ENCODE measurements at places on chromosomes 3 and 15. TPM values are rescaled to one million over a fixed set of nuclear protein-coding genes. Genes with fewer than 3 reads are reported as not detected.
A peak's percentile ranks its signal among the peaks of the same experiment; 100 is the strongest.

Gene VILL
- 15.4 TPM for total RNA-seq

Gene GOLGA6A
- total RNA-seq: 0.89 TPM

Gene TM2D3
- 42.6 TPM for total RNA-seq

Gene C2CD4A
- total RNA-seq: not detected

Gene ACTRT3
- total RNA-seq: 1.7 TPM

Gene STAB1
- total RNA-seq: 42.4 TPM

Gene MASP1
- 26.5 TPM for total RNA-seq

DNA sequence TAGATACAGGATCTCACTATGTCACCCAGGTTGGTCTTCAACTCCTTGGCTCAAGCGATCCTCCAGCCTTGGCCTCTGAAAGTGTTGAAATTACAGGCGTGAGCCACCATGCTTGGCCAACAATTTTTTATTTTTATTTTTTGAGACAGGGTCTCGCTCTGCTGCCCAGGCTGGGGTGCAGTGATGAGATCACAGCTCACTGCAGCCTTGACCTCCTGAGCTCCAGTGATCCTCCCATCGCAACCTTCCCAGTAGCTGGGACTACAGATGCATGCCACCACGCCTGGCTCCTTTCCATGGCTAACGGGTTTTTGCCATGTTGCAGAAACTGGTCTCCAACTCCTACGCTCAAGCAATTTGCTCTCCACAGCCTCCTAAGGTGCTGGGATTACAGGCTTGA, 20.2 kb upstream of the PIK3CB start:
- no peak for DNase-seq

DNA sequence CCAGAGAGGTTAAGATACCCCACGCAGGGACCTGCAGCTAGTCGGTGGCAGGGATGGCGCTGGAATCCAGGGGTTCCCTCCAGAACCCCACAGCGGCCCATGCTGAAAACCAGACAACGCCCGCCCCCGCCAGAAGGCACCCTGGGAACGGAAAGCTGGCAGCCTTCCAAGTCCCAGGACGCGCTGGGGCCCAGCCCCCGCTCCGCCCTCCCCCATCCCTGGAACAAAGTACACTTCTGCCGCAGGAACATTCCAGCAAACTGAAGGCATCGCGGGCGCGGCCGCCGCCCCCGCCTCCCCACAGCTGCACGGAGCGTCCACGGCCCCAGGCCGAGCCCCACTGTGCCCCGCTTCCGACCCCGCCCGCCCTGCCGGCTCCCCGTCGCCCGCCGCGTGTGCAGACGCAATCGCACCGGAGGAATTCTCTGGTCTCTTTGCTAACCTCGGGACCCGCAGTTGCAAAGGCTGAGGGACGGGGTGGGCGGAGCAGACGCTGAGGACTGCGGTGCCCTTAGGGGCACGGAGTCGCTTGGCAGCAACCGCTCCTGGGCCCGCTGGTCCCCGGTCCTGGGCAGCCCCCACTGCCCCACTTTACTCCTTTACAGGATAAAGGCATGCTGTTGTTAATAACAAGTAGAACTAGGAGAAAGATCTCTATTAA, 44.8 kb upstream of the RNU6-1 start:
- peak; percentile 77 for DNase-seq

DNA sequence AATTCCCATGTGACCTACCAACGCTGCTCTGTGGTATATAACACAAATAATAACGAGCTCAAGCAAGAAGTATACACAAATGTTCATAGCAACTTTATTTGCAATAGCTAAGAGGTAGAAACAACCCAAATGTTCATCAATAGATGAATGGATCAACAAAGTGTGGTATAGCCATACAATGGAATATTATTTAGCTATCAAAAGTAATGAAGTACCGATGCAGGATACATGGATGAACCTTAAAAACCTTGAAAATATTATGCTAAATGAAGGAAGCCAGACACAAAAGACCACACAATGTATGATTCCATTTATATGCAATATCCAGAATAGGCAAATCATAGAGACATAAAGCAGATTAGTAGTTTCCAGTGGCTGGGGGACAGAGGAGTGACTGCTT, 15.6 kb upstream of the FEM1B start:
- no peak for DNase-seq

DNA sequence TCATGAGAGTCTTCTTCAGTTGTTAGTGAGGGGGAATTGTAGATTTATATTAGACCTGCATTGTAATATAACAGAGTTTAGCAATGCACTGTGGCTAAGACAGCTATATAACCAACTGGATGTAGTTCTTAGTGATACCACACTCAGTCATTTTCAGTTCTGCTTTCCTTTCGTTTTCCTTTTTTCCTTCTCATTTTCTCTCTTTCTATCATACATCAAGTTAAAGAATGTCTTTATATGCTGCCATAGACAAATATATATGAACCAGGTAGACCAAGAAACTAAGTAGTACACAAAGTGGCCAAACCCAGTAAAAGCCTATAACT, 43.7 kb upstream of the CD47 start:
- no peak for DNase-seq

DNA sequence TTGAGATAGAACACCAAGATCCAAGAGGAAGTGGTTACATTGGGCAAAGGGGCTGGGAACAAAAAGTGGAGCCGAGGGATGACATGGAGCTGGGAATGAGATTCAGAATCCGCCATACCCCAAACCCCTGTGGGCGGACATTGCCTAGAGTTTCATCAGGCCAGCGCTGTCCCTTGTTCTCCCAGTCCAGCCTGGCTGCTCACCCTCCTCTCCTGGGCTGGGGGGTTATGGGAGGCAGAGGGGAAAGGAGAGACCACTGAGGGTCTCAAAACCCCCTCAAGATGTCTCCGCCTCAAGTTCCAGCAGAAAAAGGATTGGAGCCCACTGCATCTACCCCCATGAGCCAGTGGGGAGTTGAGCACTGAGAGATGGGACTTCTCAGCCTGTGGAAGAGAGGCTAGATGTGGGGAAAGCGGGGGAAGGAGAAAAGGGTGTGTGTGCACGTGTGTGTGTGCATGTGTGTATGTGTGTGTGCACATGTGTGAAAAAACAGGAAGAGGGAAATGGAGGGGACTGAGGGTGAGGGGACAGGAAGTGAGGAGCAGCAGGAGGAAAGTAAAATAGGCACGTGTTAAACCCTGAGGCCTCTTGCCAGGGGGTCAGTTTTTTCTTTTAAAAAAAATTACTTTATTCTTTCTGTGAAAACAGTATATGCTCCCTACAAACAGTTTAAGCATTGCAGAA, 14.3 kb downstream of the GRM2 start:
- DNase-seq: no peak

- DNase-seq: no peak
Measured at GRCh38 chr3:64900617-64901521, 213.1 kb upstream of the ADAMTS9 start.

GRCh38 chr15:60351066-60351465, 46.7 kb downstream of the ANXA2 start:
- DNase-seq: no peak

DNA sequence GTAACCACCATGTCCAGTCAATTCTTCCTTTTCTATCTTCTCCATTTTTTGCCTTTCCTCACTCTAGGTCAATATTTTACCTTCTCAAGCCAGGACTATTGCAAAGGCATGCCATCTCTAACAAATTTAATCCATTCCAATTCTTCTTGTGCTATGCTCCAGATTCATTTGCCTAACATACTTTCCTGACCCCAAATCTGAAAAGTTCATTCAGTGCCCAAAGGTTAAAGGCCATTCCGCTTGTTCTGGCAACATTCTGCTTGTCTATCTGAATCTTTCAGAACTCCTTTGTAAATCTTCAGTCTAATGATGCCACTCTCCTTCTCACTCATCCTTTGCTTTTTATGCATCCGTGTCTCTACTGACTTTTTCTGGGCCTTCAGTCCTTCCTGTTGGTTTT, 15.6 kb downstream of the THAP10 start:
- DNase-seq: no peak

DNA sequence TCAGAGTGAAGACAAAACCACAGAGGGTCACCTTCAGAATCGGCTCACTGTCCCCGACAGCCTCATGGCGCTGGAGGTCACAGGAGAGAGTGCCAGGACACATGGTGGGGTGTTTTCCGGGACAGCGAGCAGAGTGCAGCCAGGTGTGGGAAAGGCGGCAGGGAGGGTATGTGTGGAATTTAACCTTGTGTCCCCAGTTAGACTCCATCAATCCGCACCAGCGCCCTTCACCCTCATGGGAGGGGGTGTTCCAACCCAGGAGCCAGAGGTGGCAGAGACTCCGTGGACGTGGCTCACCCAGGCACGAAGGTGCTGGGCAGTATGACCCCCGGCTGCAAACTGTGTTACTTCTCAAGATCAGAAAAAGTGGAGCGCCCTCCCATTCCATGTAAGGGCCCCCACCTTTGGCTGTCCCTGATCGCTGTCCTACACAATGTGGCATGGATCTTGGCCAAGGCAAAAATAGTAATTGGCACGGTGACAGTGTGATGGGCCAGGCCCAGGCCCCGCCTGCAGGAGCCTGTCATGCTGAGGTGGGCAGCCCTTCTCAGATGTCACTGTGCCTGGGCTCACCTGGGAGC, 190.3 kb downstream of the XXYLT1 start:
- no peak for DNase-seq

GRCh38 chr3:118400886-118401285, 633.8 kb downstream of the IGSF11 start:
- DNase-seq: no peak

GRCh38 chr3:135231737-135232136, 436.7 kb downstream of the EPHB1 start:
- DNase-seq: no peak

- no peak for DNase-seq
Measured at GRCh38 chr3:5298453-5298852, 110.9 kb downstream of the EDEM1 start.

- DNase-seq: no peak
Measured at GRCh38 chr3:108133048-108133369, 42.2 kb upstream of the CD47 start.

- no peak for DNase-seq
Measured at GRCh38 chr15:78767331-78767951, 43.8 kb downstream of the ADAMTS7 start.

DNA sequence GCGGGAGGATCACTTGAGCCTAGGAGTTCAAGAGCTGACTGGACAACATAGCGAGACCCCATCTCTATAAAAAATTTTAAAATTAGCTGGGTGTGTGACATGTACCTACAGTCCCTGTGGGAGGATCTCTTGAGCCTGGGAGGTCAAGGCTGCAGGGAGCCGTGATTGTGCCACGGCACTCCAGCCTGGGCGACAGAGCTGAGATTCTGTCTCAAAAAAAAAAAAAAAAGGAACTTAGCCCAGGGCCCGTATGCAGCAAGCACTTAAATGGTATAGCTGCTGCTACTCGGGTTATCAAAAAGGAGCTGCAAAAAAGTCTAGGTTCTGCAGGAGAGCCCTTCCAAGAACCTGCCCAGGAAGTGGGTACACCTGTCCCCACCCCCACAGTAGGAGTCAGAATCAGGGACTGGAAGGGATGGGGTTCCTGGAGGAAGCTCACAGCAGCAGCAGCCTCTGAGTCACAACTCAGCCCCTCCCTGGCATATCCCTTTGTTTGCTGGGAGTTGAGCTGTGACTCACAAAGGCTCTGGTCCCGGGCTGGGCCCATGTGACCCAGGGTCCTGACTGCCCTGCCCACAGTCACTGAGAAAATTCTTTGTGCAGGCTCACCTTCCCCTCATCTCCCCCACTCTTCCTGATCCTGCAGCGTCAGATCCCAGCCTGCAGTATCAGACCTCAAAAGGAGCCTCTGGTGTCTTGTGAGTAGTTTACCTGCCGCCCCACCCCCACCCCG, at the start of gene SPATA12:
SPATA12 (plus strand) TSS at position 576 of the 733 bp plus-strand sequence. CDS start 13,031 bp downstream, outside the sequence.
- DNase-seq: no peak

- DNase-seq: no peak
Measured at GRCh38 chr15:73633991-73634495, 854 bp upstream of the NPTN start.

DNA sequence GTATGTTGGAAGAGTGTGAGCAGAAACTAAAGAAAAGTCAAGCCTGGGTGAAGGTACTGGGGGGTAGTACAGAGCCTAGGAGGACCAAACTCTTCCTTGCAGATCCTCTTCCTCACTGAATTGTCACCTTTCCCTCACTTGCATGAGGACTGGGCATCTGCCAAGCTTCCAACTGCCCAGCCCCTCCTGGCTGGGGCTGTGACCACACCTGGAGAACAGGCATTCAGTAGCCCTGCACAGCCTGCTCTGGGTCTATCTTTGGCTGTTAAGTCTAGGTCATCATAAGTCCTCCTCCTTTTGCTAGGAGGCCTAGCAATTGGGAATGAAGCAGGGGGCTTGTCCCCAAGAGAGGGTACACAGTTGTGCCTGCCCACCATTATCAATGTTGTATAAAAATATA, 55.2 kb downstream of the CAPN7 start:
- no peak for DNase-seq

- DNase-seq: peak; percentile 18
Measured at GRCh38 chr15:55589287-55589686, 1.1 kb upstream of the PYGO1 start.

DNA sequence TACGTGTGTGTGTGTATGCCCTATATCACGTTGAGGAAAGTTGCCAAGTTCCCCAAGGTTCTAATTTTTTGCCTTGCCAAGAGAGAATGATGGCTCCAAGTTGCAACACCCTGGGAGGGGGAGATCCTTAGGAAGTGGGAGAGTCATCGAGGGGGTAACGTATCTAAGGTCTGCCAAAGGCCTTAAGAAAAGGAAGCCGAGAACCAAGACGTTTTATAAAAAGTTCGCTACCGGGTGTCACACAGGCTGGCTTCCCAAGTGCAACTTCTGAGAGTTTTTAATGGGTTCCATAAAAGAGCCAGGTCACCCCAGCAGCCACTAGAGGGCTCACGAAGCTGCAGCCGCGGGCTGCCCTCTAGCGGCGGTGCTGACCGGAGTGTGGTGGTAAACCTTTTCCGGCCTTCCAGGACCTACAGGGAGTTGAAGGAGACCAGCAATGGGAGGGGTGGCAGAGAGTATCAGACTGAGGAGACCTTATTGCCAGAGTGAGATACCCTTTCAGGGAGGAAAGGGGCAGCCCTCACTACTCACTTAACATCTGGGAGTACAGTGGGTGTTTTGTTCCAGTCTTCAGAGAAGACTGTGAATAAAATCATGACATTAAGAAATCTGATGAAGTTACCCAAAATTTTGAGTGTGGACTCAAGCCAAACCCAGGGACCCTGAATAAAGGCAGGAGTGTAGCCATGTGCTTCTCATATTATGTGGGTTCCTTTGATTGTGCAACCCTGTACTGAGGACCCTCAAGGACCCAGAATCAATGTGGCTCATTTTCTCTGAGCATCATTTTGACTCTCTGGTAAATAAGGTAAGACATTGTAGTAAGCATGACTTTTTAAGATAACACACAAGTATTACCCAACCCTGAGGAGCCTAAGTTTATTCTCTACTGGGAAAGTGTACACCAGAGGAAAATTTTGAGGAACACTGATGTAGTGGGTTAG, 2.5 kb upstream of the RFX7 start:
- peak; percentile 32 for DNase-seq

DNA sequence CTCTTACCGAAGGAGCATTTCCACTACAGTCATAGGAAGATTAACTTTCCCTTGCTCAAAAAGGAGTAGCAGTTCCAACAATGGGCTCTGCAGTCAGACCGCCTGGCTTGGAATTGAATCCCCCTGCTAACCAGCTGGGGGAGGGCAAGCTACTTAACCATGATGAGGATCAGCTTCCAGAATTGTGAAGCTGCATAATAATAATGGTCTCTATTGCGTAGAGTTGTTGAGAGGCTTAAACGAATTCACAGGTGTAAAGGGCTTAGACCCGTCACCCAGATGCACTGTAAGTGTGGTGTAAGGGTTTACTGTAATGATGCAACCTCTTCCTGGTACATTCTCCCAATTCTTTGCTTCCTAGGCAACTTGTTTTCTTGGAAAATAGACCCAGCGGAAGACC, 185.2 kb upstream of the RGMA start:
- DNase-seq: no peak
